ENCODE measurements at places on chromosomes 3 and 15.

- DNase-seq: no peak
Measured at GRCh38 chr15:53233801-53234200, 443.7 kb upstream of the ONECUT1 start.

GRCh38 chr15:72110355-72110754 lies 7.6 kb downstream of the MYO9A start:
- no peak for DNase-seq

DNA sequence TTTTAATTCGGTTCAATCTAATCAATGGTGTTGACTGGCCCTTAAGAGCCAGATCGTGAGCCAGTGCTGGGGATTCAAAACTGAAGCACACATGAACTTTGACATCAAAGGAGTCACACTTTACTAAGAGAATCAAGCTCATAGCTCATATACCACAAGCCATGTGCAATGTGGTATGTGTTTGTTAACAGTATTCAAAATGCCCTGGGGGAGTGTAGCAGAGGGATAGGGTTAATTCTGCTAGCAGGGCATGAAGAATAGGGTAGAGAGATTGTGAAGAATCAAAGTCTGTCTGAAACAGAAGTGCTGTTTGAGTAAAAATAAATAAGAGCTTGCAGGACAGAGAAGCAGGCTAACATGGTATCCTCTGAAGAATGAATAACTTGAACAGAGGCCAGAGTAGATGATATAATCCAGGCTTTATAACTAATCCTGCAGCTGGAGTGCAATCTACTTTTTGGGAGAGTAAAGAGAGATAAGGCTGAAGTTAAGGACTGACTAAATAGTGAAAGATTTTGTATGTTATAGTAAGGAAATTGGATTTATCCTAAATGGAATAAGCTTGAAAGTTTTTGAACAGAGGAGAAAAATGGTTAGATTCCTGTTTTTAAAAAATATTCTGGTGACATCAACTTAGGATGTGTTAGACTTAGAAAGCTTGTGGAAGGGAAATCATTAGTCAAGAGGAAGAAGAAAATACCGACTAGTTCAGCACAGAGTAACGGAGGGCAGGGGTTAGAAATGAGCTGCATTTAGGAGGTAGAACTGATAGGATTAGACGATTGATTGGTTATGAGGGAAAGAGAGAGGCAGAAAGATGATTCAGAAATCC lies 292.0 kb downstream of the NFKBIZ start:
- no peak for DNase-seq

- DNase-seq: no peak
Measured at GRCh38 chr15:65264863-65265430, 21.7 kb downstream of the PARP16 start.

- DNase-seq: peak; percentile 60
Measured at GRCh38 chr3:189304465-189305351, 132.9 kb downstream of the TPRG1 start.

- DNase-seq: no peak
Measured at GRCh38 chr15:95142531-95142930, 911.2 kb downstream of the MCTP2 start.

DNA sequence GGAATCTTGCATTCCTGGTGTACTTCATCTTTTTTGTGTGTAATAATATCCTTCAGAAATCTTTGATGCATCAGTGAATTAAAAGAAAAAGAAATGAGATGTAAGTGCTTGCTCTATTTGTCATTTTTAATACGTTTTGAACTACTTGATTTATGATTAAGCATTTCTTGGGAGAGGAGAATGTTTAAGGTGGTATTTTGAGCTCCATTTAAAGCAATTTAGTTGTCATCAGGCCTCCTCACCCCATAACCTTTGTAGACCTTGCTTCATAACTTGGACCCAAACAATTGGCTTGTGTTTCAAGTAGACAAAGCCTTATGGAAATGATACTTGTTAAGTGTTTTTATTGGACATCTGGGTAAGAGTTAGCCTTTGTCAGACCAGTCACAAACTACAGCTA lies 87.1 kb upstream of the VEPH1 start:
- no peak for DNase-seq

- DNase-seq: no peak
Measured at GRCh38 chr3:102974333-102974732, 539.5 kb downstream of the ZPLD1 start.

DNA sequence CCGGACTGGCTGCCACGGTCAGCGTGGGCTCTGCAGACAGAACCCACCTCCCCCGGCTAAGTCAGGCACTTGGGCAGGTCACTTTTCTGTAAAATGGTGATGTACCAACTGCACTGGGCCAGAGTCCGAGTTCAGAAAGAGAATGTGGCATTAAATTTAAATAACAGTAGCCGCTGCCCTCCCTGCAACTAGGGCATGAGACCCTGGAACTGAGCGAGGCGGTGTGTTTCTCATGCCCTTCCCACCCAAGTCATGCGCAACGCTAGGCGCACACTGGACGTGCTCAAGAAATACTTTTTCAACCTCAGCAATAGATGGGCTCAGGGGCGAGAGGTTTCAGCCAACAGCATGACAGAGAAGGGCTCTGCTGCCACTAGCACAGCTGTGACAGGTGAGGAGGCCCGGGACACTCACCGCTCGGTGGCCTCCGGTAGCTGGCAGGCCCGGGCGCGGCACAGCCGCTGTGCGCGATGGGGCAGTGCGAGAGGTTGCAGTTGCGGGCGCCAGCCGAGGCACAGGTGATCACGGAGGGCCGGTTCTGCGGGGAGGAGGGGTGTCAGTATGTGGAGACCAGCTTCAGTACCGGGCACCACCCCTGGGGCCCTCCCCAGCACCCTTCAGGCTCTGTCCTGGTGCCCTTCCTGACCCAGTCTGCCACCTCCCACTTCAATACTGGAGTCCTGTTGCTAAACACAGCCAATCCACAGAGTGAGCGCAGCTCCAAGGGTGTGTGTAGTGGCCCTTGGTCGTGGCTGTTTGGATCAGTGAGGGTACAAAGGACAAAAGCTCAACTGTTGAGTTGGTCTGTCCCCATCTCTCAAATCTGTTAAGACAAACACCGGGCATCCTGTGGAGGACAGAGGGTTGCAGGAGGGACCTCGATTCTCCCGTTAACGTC lies 84.5 kb downstream of the VGLL4 start:
- no peak for DNase-seq

- DNase-seq: no peak
Measured at GRCh38 chr3:72993391-72993790, 3.2 kb upstream of the PPP4R2 start.

DNA sequence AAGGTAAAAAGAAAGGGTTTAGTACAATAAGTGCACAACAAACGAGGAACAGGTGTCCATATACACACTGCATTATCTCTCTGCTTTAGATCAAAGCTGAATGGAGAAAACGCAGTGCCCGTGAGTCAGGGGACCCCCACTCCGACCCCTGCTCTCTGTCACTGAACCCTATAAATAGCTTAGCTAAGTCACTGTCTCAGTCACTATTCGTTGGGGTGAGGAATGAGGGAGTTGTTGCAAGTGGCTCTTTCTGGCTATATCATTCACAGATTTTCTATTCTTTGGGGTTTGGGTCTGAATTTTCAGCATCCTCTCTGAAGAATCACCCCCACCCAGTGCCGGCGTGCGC lies 458 bp upstream of the STAC start:
- DNase-seq: no peak

- no peak for DNase-seq
Measured at GRCh38 chr15:89019436-89019835, 68.8 kb upstream of the ABHD2 start.

GRCh38 chr3:100113723-100114412 lies 433 bp downstream of the FILIP1L start:
- no peak for DNase-seq

DNA sequence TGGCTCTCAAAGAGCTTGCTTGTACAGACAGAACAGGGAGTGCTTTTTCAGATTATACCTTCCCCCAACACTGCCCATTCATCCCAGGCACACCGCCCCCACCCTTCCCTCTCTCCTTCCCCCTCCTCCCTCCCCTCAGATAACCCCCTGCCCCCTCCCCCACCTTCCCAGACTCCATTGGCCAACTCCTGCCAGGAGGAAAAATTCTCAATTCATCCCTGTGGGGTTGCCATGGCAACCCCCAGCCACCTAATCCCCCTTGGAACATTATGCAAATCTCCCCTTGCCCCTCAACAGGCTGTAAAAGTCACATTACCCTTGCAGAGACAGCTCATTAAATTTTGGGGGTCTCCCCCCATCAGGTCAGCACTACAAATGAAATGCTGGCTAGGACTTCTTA lies 14.3 kb downstream of the TLE3 start:
- DNase-seq: no peak

GRCh38 chr3:127119693-127120464 lies 73.1 kb upstream of the PRR23E start:
- DNase-seq: no peak

GRCh38 chr15:59524331-59524731 lies 86.3 kb downstream of the FAM81A start:
- DNase-seq: no peak

GRCh38 chr3:31981206-31982181 lies at the start of the genes OSBPL10 and ZNF860:
TSS of gene OSBPL10 (minus strand) at chr3:31981262. CDS start at chr3:31981179, 83 bp downstream.
TSS of gene ZNF860 (plus strand) at chr3:31981750. CDS start at chr3:31989080, 7,330 bp downstream.
- DNase-seq: peak; percentile 57

DNA sequence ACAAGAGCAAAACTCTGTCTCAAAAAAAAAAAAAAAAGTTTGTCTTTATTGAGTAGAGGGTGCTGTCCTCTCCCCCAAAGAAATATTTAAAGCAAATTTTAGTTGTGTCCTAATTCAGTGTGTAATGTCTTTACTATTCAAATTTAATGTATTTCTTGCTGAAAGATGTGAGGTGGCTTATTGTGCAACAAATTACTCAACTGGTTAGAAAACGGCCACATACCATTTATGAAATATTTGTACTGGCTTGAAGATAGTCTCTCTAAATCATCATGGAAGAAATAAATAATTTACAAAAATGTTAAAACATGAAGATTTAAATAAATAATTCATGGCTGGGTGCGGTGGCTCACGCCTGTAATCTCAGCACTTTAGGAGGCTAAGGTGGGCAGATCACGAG lies 63.0 kb downstream of the SLTM start:
- DNase-seq: no peak

DNA sequence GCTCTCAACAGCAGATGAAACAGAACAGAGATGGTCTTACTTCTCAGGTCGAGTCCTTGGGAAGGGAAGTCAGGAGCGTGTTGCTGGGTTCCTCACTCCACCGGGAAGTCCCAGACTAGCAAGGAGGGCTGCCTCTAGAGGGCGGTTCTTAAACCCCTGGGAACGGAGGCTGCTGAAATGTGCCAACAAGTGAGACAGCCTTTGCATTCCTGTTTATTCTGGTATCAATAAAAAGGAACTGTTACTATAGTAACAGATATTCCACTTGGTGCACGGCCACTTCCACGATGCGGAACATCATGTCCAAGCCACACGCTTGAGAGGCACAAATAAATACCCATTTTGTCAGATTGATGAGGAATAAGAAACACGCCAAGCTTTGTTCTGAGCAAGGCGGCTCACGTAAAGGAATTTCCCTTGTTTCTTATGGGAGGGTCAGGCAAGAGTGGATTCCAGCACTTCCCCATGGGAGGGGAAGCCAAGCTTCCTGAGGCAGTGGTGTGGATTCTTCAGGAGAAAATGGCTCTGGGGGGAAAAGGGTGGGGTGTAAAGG lies at the start of gene FAM107A:
Gene FAM107A, minus strand, starts transcription at position 123 of the 553 bp plus-strand sequence. CDS start 7,531 bp downstream, outside the sequence.
- no peak for DNase-seq

DNA sequence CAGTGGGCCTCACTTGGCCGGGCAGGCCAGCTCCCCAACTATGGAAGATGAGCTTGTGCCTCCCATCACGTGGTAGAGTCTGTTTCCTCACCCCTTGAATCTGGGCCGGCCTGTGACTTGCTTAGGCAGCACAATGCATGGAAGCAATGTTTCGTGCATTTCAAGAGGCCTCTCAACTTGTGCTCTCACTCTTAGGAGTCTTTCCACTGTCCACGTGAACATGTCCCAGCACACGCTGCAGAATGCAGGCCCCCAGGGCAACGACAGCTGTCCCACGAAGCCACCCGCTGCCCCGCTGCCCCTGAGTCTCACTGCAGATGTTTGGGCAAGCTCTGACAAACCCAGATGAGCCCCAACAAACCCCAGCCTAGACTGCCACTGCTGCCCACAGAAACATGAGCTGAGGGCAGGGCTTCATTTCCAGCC lies 27.2 kb upstream of the SLC41A3 start:
- no peak for DNase-seq

- no peak for DNase-seq
Measured at GRCh38 chr3:142850395-142851023, 38.4 kb downstream of the PCOLCE2 start.

DNA sequence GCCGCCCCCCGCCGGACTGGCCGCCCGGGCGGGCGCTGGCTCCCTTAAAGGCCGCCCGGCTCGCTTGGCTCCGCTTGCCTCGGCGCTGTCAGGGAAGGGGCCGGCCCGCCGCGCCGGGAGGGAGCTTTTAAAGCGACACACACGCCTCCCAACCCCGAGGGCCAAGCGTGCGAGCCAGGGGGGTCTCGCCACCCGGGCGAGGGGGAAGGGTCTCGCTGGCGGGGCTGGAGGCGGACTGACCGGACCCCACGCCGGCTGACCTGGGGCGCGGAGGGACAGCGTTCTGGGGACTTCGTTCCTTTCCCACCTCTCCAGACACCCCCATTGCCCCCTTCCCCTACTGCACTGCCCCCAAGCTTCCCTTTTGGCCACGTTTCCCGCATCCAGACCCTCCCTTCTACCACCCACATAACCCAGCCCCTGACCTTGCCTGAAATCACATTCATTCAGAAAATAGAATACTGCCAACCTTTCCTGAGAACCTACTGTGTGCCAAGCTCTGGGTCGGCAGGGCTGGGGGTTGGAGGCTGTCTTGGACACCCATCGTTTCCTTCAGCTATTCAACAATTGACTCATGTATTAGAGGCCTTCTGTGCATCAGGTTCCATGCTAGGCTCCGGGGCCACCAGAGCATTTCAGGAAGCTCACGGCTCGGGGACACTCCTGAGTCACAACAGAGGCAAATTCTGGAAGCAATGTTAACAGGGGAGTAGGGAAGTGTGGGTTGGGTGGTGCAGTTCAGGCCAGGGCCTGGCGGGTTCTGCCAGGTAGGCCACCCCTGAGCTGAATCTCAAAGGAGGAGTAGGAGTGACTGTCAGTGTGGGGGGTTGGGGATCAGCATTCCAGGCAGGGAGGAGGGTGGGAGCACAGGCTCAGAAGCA lies at the start of gene INSYN1:
Gene INSYN1, minus strand, starts transcription at position 102 of the 881 bp plus-strand sequence. CDS start 2,221 bp downstream, outside the sequence.
- no peak for DNase-seq

DNA sequence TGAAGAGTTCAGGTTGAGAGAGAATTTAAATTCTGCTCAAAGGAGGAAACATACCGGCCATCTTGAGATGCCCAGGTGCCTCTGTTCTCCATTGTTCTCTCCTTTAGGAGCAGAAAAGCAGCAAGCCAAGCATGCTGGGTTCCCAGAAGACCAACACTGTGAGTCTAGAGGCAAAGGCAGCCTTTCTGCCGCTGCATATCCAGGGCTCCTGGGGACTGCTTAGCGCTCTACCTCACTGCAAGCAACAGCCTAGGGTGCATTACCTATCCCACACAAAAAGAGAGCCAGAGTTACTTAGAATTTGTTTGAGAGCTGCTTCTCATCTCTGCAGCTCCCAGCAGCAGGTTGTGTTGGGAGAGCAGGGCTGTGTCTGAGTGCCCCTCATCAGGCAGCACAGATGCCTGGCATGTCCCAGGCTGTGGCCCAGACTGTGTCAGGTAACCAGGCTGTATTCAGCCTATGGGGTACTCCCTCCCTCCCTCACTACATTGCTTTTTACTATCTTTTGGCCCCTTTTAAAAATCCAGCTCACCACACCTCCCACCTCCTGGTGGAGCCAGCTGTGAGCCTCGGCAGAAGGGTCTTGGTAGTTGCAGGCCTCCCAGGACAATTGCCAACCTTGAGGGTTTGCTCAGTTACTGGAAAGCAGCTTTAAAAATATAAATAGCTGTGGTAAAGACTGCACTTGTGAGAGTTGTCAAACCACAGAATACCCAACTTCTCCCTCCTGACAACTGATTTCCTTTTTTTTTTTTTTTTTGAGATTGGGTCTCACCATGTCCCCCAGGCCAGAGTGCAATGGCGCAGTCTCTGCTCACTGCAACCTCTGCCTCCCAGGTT lies 30.2 kb downstream of the BCL2L10 start:
- DNase-seq: no peak
